ENCODE measurements at places on chromosomes 7 and 10.

DNA sequence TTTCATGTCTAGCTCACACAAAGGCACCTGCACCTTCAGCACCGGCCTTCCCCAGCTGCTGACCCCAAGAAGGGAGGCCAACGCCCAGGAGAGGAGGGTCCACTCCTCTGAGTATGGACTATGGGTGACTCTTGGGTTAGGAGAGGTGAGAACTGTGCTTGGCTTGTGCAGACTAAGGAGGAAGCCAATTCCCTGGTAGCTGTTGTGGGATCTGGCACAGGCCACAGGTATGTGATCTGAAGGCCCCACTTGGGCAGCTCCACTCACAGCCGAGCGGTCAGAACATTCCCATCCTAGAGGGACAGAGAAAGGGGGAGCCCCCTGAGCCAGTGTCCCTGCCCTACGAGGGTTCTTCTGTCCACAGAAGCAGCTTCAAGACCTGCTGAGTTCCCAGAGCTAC, 52.8 kb upstream of the FIGNL1 start:
- DNase-seq: no peak

DNA sequence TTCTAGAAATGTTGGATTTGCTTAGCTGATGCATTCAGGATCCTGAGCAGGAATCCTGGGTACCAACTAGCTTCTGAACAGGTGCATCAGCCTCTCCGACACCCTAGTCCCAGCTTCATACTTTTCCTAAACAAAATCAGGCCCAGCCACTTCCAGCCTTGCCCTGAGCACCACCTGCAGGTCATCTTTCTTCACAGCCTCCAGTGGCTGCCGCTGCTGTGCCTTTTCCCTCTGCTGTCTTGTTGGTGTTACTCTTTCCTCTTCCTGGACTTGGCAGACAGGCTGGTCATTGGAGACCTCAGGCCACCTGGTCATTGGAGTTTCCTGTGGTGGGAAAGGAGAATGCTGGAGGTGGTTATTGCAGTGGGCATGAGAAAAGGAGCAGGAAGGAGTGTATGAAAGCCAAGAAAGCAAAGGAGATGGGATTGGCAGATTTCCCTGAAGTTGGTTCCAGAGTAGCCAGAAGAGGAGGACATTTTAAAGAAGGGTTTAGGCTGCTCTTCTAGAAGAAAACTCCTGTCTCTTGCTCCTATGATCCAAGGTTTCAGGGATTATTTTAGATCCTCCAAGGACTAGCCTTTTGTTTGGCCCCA, 48.2 kb upstream of the NFKB2 start:
- DNase-seq: no peak

GRCh38 chr10:110562348-110562747, 5.1 kb upstream of the SMC3 start:
- no peak for DNase-seq

DNA sequence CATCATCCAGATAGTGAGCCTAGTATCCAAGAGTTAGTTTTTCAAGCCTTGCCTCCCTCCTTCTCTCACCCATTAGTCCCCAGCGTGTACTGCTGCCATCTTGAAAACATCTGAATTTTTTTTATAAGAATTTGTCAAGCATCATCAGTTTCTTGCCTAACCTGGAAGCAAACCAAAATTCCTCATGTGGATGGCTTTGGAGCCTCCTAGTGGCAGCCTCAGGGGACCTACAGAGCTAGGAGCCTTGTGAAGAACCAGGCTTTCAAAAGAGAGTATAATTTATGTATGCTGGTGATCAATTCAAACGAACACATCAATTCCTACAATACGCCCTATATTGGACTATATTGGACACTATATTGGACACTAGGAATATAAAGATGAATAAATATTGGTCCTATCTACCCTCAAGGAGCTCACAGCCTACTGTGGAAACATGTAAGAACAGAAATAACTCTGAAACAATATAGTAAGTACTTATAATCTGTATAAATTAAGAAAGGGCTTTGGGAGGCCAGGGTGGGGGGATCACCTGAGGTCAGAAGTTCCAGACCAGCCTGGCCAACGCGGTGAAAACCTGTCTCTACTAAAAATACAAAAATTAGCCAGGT, 63.4 kb downstream of the HPSE2 start:
- peak; percentile 2 for DNase-seq

DNA sequence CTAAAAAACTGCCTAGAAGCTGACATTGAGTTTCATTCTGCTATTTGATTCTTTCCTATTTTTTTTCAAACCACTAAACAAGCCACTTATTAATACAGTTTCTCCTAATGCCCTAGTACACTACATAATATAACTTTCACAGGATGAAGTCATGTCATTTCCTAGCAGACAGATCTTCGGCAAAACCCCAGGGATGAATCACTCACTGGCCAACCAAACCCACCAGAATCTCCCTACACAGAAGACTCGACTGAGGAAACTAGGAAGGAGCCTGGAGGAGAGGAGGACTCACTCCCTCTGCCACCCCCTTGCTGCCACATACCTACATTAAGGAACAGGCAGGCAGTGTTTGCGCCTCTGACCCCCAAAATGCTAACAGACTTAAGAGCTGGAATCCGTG, 33.4 kb downstream of the XPNPEP1 start:
- no peak for DNase-seq

DNA sequence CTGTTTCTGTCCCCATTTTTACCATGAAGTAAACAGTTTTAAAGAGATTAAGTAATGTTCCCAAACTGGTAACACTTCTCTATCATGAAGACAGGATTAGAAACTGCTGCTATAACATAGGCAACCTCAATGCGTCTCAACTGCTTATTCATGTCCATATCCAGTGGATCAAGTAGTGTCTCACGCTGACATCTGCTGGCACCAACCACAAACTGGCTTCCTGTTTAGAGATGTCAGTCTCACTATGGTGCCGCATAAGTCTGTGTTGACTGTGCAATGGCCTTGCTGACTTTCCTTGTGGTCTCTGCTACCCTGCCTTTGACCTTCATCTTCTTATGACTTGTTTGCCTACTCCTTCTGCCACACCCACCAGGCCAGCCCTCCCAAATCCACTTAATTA, 369.6 kb upstream of the DPP6 start:
- peak; percentile 75 for DNase-seq

GRCh38 chr7:87628780-87629569, 777 bp downstream of the RUNDC3B start:
- DNase-seq: peak; percentile 42

DNA sequence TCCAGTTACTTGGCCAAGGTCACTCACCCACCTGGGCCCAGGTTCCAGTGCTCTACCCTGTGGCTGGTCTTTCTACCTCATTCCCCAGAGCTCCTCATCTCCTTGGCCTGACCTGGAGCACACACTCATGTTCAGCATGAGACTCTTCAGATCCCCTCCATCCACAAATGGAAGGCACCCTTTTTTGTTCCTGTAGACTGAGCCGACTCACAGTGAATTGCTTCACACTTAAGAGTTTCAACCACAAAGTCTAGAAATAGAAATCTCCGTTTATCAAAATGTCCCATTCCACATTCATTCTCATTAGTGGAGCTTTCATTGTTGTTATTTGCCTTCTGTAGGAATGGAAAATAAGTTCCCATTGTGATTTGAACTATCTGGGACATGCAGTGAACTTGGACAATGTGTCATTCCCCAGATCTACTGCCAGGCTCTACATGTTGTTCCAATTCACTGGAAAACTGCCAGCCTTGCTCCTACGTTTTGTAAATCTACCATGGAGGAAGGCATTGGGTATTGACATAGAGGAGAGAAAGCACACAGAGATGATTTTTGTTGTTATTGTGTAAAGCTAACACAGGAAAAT, 125.3 kb upstream of the CELF2 start:
- DNase-seq: no peak

- DNase-seq: no peak
These were observed 97.5 kb downstream of the MKI67 start for GRCh38 chr10:128028508-128029289.

- DNase-seq: no peak
These were observed 2.7 kb downstream of the GPR146 start for GRCh38 chr7:1046722-1047679.

GRCh38 chr10:127344346-127344745, 148.0 kb upstream of the INSYN2A start:
- DNase-seq: no peak

- DNase-seq: no peak
These were observed 1128.5 kb downstream of the TYW1 start for GRCh38 chr7:68125168-68125567.

GRCh38 chr7:96084881-96085553, 236.9 kb downstream of the SLC25A13 start:
- DNase-seq: peak; percentile 91

DNA sequence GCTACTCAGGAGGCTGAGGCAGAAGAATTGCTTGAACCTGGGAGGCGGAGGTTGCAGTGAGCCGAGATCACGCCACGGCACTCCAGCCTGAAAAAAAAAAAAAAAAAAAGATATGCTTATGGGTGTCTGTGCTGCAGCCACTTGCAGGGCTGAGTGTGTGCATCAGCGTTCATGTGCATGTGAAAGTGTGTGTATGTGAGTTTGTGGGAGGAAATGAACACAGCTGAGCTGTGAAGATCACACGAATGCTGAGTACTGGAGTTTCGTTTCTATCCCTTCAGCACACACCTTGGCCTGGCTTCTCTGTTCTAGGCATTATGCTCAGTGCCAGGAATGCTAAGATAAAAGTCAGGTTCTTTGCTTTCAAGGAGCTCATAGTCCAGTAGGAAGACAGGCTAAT, 12.0 kb upstream of the SVOPL start:
- DNase-seq: no peak

- no peak for DNase-seq
These were observed 56.7 kb downstream of the COL17A1 start for GRCh38 chr10:104028823-104029520.

DNA sequence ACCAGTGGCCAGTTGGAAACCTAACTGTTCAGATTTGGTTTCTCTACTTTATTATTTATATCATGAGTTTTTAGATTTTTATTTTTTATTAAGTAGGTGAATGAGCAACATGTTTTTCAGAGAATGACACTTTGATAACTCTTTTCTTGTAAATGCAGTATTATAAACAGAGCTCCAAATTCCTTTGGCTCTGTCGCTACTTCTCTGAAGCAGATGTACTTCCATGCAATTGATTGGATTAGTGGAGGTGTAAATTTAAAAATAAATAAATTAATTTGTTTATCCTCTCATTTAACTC, 34.3 kb upstream of the ICA1 start:
- DNase-seq: no peak

GRCh38 chr7:44195889-44196288, 4.9 kb upstream of the YKT6 start:
- DNase-seq: no peak

DNA sequence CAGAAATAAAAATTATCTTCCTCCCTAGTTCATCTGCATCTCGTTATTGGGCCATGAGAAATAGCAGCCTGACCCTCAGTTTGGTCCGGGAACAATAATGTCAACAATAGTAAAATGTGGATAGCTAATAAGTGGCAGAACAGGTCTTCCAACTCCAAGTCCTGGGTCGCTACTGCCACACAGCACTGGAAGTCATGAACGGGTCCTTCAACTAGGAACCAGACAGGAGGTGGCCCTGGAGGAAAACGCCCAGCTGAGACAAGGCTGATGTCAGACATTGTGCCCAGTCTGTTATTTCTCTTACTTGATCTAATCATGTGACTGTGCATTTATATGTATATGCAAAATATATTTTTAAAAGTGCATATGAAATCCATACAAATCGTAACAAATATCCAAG, 51.8 kb downstream of the PYROXD2 start:
- DNase-seq: no peak

GRCh38 chr7:43362652-43363034, 220.3 kb upstream of the STK17A start:
- DNase-seq: no peak

DNA sequence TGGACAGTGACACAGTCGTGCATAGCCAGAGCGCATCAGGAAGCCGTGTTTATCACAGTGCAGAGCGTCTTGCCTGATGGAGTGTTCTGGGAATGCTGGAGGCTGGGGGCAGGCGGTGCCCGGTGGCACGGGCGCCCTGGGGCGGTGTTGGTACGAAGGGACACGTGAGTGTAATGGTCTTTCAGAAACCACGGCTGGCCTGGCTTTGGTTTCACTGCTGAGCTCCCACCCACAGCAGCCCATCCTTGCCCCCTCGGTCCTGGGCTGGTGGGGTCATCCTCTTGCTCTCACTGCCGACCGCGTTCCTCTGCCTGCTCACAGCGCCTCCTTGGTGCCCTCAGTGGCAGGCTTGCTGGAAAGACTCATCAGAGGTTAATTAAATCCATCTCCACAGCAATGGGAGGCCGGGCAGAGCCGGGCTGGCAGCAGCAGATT, 50.6 kb downstream of the NKX6-2 start:
- no peak for DNase-seq

DNA sequence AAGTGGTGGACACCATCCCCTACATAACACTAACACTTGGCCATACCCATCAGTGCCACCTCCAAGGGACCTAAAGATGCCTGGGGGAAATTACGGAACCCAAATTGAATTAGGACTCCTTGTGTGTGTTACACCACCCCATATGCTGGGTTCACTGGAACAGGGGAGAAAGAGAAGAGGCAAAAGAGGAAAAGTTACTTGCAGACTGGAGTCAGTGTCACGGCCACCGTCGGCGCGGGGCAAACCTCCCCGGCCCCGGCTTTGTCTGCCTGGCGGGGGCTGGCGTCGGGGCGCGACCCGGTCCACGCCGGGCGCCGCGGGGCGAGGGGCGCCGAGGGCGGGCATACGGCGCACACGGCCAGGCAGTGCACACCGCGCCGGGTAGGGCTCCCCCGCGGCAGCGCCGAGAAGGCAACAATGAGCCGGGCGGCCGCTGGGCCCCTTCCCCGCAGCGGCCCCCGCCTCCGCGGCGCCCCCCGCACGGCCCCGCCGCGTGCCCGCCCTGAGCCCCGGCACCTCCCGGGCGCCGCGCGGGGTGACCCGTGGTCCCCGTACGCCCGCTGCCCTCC, 171.1 kb downstream of the FAM107B start:
- no peak for DNase-seq

GRCh38 chr10:104333728-104334373, 4.4 kb downstream of the ITPRIP start:
- no peak for DNase-seq

GRCh38 chr7:144158861-144159260, 24.4 kb upstream of the CTAGE4 start:
- DNase-seq: no peak

GRCh38 chr10:11515596-11516430, 95.6 kb downstream of the USP6NL start:
- no peak for DNase-seq

- DNase-seq: no peak
These were observed 342.7 kb downstream of the GRID1 start for GRCh38 chr10:86023931-86024280.

- DNase-seq: no peak
These were observed 31.9 kb upstream of the OPTN start for GRCh38 chr10:13068071-13068470.

DNA sequence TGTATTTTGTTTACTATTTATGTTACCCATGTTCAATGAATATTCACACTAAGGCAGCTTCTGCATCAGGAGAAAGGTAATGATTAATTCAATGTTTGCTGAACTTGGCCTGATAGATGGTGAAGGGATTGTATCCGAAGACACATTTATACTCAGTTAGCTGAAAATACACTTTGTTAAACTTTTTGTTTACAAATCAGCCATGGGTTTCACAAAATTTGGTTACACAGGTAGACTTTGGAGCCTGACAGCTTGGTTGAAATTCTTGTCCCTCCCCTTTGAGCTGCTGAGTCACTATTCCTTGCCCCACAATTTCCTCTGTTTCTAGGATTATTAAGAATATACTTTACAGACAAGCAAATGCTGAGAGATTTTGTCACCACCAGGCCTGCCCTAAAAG, 162.6 kb downstream of the PPP1R3A start:
- no peak for DNase-seq

GRCh38 chr7:157907091-157907490, 570.3 kb downstream of the DNAJB6 start:
- no peak for DNase-seq

- no peak for DNase-seq
These were observed 291.6 kb upstream of the SEMA3C start for GRCh38 chr7:81210137-81211064.

Measured in NCI-H1930 (cell line).